ENCODE measurements at places on chromosomes 6 and 20. TPM values are rescaled to one million over a fixed set of nuclear protein-coding genes. Genes with fewer than 3 reads are reported as not detected.

DNA sequence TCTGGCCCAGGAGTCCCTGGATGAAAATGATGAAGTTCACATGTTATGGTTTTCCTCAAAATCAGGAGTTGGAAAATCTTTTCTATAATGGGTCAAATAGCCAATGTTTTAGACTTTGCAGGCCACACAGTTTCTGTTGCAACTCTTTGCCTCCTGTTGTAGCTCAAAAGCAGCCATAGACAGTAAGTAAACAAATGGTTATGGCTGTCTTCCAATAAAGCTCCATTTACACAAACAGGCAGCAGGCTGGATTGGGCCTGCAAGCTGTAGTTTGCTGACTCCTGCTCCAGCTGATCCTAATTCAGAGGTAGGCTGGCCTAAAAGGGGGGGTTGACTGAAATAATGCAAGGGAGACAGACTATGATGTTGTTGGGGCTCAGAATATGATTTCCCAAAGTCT, 33.0 kb downstream of the METTL24 start:
- no peak for DNase-seq

- no peak for DNase-seq
These were observed 251.7 kb downstream of the PHACTR1 start for GRCh38 chr6:12968290-12968689.

DNA sequence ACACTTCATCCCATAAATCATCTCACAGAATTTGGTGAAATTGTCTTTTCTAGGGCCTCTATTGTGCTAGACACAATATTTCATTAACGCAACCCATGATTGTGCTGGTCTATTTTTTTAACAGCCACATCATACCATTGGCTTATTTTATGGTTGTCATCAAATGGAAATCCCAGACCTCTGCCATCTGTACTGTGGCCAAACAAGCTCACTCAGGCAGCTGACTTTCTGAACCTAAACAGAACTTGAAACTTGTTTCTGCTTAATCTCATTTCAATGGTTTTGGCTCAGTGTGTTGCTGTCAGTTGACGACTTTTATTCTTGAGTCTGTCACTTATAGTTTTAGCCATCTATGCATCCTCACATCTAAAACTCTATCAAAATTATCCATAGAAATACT, 111.8 kb downstream of the HAO1 start:
- DNase-seq, result no peak

GRCh38 chr6:169224716-169225115, 28.9 kb downstream of the THBS2 start:
- peak; percentile 3 for DNase-seq

DNA sequence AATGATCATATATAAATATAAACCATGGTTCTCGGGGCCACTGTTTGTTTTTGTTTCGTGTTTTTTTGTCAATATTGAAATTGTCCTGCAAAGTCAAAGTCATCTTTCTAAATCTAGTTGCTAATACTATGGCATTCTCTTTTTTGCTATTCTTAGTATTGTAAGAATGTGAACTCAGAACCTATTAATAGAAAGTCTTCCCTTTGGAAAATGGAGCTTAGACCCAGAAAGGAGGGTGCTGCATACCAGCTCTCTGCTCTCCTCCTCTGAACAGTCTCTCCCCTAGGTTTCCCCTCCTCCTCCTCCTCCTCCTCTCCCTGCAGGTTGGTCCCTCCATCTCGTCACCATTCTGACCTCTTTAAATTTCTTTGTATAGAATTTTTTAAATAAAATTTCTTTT, 150.4 kb upstream of the CCN2 start:
- no peak for DNase-seq

DNA sequence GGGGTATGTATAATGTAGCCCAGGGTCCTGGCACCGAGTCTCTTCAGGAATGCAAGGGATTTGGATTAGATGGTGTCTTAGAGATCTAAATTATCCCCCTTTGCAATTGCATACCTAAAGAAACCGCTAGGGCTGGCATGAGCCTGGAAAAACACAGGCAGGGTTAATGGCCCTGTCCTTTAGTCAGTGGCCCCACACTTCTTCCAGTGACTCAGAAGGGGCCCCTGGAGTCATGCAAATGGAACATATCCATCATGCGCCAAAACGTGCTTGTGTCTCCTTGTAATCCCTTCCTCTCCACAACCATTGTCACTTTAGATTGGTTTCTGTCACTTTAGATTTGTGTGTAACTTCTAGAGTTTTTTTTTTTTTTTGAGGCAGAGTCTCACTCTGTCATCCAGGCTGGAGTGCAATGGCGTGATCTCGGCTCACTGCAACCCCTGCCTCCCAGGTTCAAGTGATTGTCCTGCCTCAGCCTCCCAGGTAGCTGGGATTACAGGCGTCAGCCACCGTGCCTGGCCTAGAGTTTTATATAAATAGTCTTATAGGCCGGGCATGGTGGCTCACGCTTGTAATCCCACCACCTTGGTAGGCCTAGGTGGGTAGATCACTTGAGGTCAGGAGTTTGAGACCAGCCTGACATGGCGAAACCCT, 8.7 kb upstream of the MYBL2 start:
- DNase-seq, result peak; percentile 55

DNA sequence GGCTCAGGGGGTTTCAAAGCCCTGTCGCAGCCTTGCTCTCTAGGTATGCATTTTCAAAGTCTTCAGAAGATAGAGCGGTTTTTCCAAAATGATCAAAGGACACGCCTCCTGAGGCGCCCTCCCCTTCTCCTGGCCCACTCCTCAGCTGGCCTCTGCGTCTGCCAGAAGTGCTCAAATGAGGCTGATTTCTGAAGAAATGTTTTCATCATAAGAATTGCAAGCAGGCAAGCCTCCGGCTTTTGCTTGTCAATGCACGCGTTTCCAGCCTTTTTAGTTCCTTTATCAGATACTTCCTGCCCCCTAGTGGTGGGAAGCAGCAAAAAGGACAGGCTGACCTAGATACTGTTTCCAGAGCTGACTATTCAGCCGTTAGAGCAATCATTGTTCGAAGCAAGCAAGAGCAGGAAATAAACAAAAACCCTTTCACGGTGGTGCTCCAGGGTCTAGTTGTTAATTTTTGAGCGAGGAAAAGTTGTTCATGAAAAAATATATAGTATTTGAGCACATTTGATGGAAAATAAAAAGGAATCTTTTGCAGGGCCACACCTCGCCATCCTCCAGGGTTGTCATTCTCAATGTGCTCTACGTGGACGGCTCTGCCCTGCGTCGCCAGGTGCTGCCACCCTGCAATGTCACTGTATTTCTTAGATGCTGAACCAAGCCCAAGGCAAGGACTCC, 93.4 kb upstream of the ASF1A start:
- peak; percentile 92 for DNase-seq

DNA sequence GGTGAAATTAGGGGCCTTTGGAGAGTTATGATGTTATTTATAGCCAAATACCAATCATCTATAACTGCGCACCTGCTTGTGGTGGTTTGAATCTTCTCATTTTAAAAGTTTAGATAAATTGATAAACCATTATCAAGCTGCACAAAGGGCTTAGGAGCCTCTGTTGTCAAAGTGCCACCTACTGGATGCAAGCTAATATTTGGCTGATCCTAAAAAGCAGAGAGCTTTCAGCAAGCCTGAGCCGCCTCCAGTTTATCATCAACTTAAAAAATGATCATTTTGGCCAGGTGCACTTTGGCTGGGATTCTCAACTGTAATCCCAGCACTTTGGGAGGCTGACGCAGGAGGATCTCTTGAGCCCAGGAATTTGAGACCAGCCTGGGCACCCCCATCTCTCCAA, 58.5 kb upstream of the ATXN1 start:
- no peak for DNase-seq

DNA sequence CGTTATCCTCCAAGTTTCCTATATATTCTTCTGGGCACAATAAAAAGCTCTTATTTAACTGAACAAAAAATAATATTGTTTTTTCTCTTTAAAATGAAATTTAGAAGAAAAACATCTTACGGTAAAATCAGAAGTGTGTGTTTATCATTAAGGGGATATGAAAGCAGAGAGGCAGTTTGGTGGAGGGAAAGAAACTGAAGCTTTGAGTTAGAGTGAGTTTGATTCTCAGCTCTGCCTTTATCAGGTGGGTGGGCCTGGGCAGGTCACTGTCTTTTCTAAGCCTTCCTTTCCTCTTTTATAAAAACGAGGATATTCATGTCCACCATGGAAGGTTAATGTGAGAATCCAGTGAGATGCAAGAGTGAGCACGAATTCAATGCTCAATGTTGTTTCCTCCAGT, 379.8 kb upstream of the CNR1 start:
- DNase-seq, result no peak

GRCh38 chr6:62357835-62358234, 71.8 kb upstream of the KHDRBS2 start:
- no peak for DNase-seq

DNA sequence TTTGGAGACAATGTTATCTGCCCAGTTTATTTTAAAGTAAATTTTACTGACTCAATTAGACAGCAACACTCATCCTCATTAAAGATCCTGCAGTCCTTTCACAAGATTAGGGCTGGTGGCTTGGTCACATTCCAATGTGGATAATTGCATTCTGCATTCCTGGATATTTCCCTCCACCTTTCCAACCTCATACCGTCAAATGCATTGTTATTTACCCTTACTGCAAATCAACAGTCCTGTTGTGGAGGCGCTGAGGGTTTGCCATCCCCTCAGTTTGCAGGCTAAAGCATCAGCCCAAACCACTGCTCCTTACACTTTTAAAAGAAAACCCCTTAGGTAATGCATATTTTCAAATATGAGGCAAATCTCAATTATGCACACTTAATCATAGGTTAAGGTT, 5.4 kb downstream of the CITED2 start:
- DNase-seq, result no peak

DNA sequence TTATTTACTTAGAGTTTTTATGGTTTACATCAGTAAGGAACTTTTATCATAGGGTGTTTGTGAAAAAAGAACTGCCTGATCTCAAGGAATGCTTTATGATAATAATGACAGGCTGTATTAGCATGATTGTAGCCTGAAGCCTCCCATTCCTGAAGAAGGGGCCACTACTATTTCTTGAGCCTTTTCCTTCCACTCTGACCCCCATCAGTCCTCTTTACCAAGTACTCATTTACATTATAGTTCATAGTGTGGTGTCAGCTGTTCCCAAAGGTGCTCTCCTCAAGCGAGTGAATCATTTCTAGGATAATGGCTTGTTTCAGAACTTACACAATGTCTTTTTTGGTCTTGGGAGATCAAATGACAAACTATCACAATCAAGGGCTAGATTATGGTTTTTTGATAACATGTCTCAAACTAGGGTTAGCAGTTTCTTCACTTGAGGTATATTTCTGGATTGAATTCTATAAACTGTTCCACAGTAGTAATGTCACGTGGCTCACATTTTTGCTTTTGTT, 283.6 kb downstream of the CDKAL1 start:
- DNase-seq, result no peak

GRCh38 chr6:131682442-131682841, 18.8 kb downstream of the OR2A4 start:
- no peak for DNase-seq

DNA sequence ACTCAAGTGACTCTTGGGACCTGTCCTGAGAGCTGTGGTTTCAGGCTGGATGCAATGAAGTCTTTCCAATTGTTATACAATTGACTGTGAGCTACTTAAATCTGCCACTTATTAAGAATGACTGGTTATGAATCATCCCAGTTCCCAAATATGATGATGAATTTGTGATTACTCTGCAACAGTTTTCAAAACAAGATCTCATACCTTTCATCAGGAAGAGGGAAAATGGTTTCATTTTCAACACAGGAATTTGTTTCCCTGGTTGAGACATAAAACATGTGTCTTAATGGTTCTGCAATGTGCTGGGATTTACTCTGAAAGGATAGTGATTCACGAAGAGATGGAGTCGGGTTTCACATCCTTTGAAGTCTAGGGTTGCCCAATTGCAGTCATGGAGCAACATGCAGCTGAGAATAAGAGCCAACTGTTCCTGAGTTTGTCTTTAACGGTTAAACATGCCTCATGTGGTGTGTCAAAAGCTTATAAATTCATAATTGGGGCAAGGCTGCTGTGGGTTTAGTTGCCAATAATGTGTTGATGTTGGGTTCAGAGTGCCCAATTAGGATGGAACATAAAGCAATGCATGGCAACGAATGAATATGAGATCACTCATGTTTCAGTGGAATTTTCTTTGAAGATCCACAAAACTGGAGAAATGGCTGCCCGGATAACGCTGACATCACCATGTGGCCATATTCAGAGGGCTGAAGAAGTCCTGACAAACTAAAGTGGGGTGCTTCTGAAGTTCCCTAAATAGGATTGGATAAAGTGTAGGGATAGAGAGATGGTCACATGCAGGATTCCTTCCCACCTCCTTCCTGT, 41.0 kb downstream of the CYP24A1 start:
- DNase-seq, result no peak

OTOR gene
- total RNA-seq, result not detected

CDSN gene
- total RNA-seq, result not detected

PRND gene
- total RNA-seq, result not detected

ZBTB46 gene
- 0.84 TPM for total RNA-seq

BPIFB1 gene
- not detected for total RNA-seq

LPA gene
- not detected for total RNA-seq

RCAN2 gene
- total RNA-seq, result 3.4 TPM

TBPL1 gene
- total RNA-seq, result 33.9 TPM

HLA-DRB5 gene
- 2.9 TPM for total RNA-seq

C4B gene
- total RNA-seq, result 5.5 TPM

AGPAT4 gene
- 3.1 TPM for total RNA-seq

KIAA0408 gene
- total RNA-seq, result 25.6 TPM

TFAP2A gene
- 0.21 TPM for total RNA-seq

Data from activated CD8-positive, alpha-beta memory T cell treated with anti-CD3 and anti-CD28 coated beads, Interleukin-2, amount 10 ng/mL, durations not matched to agents 7 days and 5 days (primary cell).